ENCODE measurements at places on chromosomes 1 and 21.

- DNase-seq: no peak
Observed at GRCh38 chr1:46490656-46491442, 1.2 kb downstream of the DMBX1 start.

GRCh38 chr21:27058673-27059605, 92.1 kb upstream of the ADAMTS5 start:
- no peak for DNase-seq

GRCh38 chr21:29808153-29808552, 131.6 kb downstream of the GRIK1 start:
- DNase-seq: no peak

DNA sequence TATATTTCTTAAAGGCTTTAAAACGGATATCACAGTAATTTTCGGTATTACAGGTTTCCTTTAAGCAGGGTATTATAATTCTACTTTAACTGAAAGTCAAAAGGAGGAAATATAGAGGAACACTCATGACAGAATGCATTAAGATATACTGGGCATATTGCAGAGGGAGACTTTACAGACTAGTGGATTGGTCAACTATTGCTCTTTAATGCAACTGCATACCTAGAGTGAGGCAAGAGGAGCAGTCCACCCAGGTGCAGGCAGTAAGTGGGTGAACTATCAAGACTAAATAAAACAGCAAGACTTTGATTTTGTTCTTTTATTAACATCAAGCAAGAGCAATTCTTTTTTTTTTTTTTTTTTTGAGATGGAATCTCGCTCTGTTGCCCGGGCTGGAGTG, 10.5 kb downstream of the SCAF4 start:
- DNase-seq: no peak

DNA sequence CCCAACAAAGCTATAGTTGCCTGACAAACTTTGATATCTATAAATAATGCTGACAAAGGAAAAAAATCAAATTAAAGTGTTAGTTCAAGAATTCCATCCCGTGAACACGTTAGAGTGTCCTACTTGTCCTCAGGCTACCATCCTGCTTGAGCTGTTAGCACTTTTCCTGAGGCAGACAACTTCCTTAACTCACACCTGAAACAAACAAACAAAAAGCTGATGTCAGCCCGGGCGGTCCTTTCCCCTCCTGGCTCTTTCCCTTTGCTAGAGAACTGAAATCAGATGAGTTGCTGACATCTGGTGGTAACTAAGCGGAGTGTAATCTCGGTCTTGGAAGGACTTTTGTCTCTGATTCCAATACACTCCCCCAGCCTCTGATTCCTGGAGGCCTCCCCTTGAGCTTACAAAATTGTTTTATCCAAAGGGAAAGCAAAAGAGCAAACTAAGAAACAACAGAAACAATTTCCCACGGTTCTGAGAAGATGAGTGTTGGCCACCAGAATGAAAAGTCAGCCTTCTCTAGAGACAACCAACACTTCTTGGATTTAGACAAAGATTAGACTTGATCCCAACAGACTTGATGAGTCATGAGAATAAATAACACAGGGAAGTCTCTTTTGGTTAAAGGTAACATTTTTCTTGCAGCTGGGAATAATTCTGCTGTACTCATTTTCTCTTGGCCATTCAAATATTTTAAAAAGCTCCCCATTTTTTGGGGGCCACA, 135.4 kb downstream of the PROX1 start:
- no peak for DNase-seq

DNA sequence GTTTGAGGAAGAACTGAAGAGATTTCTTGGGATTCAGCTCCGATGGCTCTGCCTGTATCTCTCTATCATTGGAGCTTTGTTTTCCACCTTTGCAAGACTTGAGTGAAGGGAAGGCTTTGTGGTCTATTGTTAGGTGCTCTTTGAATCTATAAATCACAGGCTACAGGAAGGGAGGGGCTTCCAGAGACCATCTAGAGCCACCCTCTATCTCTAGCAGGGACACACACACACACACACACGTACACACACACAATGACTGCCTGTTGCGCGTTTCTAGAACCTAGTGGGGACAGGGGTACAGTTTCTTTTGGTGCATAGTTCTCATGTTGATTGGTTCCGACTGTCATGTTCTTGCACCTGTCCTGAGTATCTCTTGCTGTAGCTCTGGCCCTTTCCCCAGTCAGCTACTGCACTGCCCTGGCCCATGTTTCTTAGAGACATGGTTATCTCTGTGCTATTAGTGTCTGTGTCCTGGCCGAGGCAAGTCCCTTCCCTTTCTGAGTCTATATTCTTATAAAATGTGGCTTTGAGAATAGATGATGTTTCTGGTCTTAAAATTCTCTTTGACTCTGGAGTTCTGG, 60.7 kb downstream of the MAN1C1 start:
- no peak for DNase-seq

GRCh38 chr1:43991476-43992231, at the start of gene CCDC24:
CCDC24 (plus strand) TSS chr1:43991599; CDS start chr1:43991879, 280 bp downstream.
- DNase-seq: peak; percentile 41

GRCh38 chr1:115499253-115499652, 142.5 kb upstream of the VANGL1 start:
- DNase-seq: no peak

GRCh38 chr1:193438312-193438711, 251.9 kb upstream of the B3GALT2 start:
- DNase-seq: no peak

- no peak for DNase-seq
Observed at GRCh38 chr1:38815903-38816627, 43.5 kb downstream of the RRAGC start.

GRCh38 chr21:42515708-42516502, 2.3 kb downstream of the SLC37A1 start:
- no peak for DNase-seq

All from stimulated activated CD8-positive, alpha-beta memory T cell treated with anti-CD3 and anti-CD28 coated beads, Interleukin-4, amount 100 ng/mL, for 1 hour (primary cell).